ENCODE measurements at places on chromosomes 3 and 15.

DNA sequence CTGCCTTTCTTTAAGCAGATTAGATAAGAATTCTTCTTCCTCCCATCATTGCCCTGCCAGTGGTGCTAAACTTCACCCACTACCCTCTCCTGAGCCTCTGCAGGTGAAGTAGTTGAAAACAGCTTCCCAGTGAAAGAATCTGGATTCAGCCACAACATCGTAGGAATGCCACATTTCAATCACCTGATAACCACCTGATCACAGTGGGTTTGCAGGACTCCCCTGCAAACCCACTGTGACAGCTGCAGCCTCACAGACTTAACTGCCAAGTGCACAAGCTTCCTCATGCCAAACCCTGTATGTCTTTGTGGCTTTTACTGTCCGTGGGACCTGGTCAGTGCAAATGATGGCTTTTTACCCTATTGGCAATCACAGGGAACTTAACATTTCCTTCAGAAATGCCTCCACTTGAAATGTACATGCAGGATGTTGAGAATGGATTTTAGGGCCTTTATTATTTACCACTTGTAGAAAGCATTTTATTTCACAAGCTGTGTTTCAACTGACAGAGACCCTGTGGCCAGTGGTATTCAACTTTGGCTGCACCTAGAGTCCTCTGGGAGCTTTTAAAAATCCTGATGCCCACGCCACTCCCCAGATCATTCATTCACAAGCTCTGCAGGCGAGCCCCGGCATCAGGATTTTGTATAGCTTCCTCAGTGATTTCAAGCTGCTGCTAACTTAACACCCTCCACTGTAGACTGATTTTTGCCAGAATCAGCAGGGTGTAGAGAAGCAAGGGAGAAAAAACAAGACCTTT lies 49.1 kb downstream of the OXNAD1 start:
- DNase-seq = no peak

GRCh38 chr15:50543556-50543955 lies 2.9 kb downstream of the USP50 start:
- no peak for DNase-seq

DNA sequence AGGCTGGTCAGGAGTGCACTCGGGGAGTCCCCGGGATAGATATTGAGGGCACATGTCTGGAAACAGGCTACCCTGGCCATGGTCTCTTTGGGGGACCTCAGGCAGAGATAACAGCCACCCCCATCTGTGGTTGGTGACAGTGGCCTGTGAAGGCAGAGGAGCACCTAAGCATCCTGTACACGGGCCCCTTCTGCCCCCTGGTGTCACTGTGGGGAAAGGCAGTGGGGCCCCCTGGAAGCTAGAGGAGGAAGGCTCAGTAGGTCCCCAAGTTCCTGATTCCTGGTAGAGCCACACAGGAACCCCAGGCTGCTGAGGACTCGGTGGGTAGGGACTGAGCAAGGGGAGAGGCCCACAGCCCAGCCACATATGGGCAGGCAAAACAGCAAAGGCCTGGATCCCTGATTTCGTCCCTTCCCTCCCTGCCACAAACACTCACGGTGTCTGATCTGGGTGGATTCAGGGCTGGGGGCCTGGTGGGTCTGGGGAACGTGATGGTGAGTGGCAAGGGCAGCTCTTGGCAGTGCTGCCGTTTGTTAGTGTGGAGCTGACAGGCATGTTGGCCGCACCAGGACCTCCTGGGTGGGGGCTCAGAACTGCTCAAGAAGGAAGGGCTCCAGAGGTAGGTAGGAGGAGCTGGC lies 14.1 kb upstream of the CXCR6 start:
- peak; percentile 61 for DNase-seq

- no peak for DNase-seq
These were observed 14.5 kb upstream of the CCDC33 start for GRCh38 chr15:74221399-74222239.

- no peak for DNase-seq
These were observed 38.7 kb downstream of the SPINK8 start for GRCh38 chr3:48294611-48295263.

- no peak for DNase-seq
These were observed 136.6 kb downstream of the TMCC1 start for GRCh38 chr3:129756871-129757270.

DNA sequence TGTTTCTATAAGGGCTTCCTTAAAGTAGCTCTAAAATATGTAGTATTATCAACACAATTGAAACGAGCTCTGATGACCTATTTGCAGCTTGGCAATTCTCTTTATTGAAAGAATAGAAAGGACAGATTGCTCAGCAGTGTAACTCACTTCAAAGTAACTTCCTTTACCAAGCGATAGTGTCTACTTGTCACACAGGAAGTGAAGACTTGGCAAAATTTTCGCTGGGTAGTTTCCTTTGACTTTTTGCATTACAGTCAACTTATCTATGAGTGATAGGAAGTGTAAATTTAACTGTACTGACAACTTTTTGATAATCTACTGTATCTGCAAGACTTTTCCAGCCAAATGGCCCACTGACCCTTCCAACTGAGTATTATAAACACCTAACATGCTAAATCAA lies 22.8 kb downstream of the SLC9A9 start:
- DNase-seq = peak; percentile 65

DNA sequence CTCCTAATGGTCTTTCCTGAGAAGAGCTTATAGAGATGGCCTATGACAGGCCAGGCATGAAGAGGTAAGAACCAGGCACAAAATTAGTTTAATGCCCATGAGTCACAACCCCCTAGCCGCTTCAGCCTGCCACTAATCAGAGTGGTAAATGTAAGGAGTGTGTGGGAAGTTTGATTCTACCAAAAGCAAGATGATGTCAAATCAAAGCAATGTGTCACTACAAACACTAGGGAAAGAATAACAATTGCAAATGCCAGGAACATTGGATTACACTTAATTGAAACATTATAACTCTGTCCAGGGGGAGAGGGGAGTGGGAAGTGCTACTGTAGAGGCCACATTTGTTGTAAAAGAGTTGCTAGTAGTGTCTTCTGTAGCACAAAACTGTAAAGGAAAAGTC lies 596.6 kb upstream of the AGTR1 start:
- no peak for DNase-seq

- no peak for DNase-seq
These were observed 27.9 kb downstream of the ETV5 start for GRCh38 chr3:186080849-186081438.

DNA sequence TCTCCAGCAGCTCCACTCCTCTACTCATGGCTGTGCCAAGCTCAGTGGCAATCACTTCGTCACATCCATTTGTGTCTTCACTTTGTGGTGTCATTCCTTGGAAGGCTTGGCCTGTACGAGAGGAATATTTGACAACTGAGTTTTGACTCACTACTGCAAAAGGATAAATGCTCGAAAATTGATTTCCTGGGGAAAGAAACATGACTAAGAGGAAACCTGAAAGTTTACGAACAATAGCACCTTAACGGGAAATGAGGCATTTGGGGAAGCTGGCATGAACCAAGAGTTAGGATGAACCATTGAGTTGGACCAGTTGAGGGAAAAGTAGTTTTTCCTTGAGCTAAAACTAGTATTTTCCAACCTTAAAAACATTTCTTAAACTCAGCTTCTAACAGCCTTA lies 74.2 kb upstream of the ABHD17C start:
- no peak for DNase-seq

DNA sequence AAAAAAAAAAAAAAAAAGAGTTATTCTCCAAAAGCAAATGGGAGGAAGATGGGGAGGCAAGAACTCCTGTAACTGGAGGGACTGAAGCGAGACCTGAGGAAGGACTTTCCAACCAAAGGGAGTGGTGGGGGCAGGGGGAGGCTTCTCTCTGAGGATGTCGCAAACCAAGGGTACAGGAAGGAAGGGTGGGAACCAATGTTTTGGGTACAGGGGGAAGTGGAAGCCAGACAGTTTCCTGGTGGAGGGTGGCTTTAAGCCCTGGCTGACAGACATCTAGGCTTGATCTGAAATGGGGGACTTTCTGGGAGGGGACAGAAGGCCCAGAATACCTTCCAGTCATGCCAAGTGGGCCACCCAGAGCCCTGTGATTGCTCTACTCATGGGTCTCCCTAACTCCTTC lies 27.0 kb downstream of the VIPR1 start:
- DNase-seq = peak; percentile 37

DNA sequence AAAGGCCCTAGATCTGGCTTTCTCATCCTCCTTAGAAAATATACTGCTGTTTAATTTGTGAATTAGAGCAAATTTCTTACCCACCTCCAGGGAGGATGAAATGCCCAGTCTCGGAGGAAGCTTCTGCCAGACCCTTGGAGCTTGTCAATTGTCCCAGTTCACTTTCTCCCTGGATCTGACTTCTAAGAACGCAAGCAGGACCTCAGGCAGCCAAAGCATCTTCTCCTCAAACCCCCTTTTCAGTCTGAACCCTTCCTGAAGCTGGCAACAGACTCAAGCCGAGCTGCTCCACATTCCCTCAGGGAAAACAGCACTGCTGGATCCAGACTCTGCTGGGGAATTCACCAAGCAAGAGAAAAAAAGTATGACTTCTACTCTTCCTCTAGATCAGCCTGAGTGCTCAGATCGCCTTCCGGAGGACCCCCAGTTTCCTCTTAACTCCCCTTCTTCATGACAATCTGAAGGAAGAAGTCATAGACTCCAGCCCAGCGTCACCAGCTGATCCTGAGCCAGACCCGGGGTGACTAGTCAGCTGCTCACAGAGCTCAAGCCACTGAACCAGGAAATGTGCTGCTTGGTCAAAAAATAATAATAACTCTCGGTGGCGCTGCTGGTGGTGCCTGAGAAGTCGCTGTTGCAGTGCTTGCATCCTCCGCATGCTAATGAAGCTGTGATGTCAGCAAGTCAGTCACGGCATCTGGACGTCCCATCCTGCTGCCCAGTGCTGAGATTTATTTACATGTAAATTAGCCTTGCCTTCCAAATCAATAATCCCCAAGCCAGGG lies at the start of gene PRICKLE2:
Gene PRICKLE2, minus strand, starts transcription at position 641 of the 785 bp plus-strand sequence. CDS start 26,539 bp downstream, outside the sequence.
- DNase-seq = no peak

GRCh38 chr3:31610700-31611275 lies 78.1 kb downstream of the STT3B start:
- DNase-seq = peak; percentile 17

DNA sequence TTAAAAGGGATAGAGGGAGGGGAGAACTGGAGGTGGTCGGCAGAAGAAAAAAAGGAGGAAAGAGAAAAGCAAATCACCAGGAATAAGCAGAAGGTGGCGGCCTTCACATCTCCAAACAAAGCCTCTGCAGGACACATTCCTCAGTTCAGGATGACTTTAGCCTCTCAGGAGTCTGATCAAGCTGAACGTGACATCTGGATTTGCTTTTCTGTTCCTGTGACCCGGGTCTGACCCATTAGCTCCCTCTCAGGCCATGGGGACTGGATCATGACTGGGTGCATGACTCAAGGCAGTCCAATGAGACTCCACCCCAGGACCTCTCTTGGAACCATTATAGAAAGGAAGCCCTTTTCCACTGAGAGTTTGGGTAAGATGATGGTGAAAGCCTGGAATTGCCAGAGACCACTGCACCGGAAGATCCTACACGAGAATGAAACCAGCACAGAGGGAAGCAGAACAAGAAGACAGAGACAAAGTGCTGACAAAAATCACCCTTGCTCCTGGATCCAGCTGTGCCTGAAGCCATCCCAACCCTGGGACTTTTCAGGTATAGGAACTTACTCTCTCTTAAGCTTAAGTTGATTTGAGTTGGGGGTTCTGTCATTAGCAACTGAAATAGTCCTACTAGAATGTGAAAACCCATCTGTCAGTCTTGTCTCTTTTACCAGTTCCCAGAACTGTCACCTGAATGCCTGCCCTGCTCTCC lies 45.4 kb upstream of the RAD18 start:
- no peak for DNase-seq

- no peak for DNase-seq
These were observed 17.7 kb upstream of the GK5 start for GRCh38 chr3:142243134-142243533.

- DNase-seq = no peak
These were observed 97.8 kb downstream of the NUP210 start for GRCh38 chr3:13322324-13322723.

- no peak for DNase-seq
These were observed 134.0 kb downstream of the TPRA1 start for GRCh38 chr3:127456471-127457093.

DNA sequence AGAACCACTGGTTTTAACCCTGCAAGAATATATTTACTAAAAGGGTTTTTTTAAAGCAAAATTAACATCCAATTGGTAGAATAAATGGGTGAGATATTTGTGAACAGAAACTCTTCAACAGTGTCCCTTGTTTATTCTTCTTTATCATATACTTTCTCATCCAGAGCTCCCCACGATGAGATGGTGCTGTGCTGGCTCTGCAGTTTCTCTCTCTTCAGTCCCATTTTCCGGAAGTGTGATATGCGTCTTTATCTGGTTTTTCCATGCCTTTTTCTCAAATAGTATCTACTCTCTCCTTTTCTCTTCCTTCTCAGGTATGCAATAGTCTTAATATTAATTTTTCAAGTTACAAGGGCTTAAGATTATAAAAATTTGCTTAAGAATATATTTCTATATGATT lies 1.5 kb downstream of the EAF2 start:
- no peak for DNase-seq

- no peak for DNase-seq
These were observed 41.6 kb downstream of the POLG start for GRCh38 chr15:89293012-89293411.

GRCh38 chr3:185744997-185745843 lies 79.6 kb downstream of the IGF2BP2 start:
- DNase-seq = no peak

DNA sequence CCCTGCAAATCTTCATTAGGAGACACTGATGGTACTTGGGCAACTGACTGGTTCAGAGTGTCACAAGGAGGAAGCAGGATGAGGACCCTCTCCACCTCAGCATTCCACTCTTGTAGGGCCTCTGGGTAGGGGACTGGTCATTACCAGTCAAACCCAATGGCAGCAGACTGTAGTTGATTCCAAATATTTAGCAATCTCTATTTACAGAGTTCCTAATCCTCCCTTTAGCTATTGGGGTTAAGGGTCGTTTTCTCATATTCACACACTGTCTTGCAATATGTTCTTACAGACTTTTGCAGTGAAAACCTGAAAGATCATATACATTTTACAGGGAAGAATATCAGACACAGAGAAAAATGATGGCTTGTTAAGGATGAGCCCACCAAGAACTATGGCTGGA lies 397.7 kb downstream of the GAP43 start:
- DNase-seq = no peak

- DNase-seq = no peak
These were observed 136.9 kb upstream of the EIF1B start for GRCh38 chr3:40172560-40172959.

- DNase-seq = no peak
These were observed 22.7 kb downstream of the ZNF860 start for GRCh38 chr3:32004113-32004765.

DNA sequence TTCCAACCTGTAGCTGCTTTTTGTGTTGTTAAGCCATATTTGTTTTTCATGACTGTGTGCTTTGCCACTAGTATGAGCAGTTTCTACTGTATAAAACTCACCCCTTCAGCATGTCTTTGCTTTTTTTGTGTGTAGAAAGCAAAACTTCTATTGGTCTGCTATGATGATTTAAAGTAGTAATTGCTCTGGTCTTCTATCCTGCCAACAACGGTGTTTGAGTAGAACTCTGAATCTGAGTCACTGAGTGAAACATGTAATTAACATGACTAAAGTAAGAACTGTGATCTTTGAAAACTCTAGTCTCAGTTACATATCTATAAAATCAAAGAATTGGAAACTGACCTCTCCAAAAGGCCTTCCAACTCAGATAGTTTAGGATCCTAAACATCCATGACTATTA lies 133.6 kb downstream of the TPRG1 start:
- no peak for DNase-seq

GRCh38 chr15:88242586-88243555 lies 13.7 kb downstream of the NTRK3 start:
- DNase-seq = no peak
